Fibroblast of skin of back (primary cell): ENCODE measurements at places on chromosomes 16 and 17.

DNA sequence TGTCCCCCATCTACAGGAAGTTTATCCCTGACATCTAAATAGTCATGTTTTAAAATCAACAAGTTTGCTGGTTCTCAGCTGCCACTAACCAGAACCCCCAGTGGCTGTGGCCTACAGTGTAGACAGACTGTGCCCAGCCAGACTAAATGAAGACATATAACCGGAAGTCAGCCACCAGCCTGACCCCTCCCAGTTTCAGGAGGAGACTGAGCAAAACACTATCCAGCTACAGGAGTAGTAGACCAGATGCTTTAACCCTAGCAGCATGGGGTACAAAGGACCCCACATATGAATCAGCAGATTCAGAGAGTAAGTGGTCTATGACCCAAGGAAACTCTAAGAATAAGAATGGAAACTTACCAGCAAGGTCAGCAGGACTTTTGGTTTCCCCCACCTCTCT is 83.4 kb downstream of the HIC1 start:
- DNase-seq = peak; percentile 56

DNA sequence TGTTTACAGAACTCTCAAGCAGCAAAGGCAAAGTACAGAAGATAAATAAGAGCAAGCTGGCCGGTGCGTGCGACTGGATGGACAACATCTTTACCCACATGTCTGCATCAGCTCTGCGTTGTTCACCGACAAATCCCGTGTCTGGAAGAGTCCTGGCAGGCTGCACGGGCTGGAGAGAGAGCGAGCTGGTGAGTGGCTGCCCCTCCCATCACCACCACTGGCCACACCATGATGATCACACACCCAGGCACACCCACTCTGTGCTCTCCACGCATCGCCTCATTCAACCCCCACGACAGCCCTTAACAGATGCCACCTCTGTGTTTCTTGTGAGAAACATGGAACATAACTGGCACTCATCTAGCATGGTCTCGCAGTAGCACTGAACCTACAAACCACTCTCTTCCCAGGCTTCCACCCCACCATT is 59.2 kb downstream of the ANKRD11 start:
- peak; percentile 36 for DNase-seq

- DNase-seq = no peak
Observed at GRCh38 chr17:18144261-18144660, 35.7 kb downstream of the MYO15A start.

DNA sequence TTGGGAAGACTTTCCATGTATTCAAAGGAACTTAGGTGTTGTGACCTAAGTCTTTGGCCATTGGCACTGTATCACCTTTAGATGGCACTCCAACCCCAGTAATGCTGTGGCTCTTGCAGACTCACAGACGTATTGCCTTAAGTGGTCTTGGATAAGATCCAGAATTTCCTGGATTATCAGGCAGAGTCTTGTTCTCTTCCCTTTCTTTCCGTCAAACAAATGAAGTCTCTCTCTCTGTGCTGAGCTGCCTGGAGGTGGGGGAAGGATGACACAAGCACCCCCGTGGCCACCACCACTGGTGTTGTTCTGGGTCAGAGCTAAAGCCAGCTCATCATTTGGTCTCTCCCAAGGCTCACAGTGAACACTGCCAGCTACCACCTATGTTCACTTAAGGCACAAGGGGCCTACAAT is 789.9 kb upstream of the KIF2B start:
- peak; percentile 16 for DNase-seq

DNA sequence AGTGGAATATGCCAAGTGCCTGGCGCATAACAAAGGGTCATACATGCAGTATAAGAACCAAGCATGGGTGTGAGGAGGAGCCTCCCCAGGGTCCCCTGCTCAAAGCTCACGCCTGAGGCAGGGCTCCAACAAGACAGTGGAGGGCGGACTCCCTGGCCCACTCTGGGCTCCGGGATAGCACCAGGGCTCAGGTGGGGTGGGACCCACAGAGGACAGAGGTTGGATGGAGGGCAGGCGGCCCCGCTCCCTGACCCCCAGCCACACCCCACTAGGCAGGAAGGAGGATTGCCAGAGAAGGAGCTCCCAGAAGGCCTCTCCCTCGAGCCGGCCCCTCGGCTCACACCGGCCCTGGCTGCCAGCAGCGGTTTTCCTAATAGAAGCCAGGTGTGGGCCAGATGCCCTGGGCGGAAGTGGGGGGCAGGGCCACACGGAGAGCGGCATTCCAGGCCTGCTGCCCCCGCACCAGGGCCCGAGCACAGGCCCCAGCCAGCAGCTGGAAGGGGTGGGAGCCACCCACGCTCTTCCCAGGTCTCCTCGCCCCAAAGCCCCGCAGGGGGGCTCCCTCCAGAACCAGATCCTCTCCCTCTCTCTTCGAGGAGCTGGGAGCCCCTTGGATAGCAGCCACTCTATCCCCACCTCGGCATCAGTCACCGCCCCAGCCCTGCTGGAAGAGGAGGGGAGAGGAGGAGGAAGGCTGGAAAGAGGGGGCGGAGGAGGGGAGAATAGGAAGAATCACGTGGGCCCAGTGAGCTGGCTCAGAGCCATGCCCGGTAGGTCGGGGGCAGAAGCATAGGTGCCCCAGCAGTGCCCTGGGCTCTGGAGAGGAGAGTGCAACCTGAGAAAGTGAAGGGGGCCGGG is 21.0 kb downstream of the VASN start:
- peak; percentile 81 for DNase-seq

- DNase-seq = no peak
Observed at GRCh38 chr17:33545124-33545523, 252.0 kb upstream of the ASIC2 start.

DNA sequence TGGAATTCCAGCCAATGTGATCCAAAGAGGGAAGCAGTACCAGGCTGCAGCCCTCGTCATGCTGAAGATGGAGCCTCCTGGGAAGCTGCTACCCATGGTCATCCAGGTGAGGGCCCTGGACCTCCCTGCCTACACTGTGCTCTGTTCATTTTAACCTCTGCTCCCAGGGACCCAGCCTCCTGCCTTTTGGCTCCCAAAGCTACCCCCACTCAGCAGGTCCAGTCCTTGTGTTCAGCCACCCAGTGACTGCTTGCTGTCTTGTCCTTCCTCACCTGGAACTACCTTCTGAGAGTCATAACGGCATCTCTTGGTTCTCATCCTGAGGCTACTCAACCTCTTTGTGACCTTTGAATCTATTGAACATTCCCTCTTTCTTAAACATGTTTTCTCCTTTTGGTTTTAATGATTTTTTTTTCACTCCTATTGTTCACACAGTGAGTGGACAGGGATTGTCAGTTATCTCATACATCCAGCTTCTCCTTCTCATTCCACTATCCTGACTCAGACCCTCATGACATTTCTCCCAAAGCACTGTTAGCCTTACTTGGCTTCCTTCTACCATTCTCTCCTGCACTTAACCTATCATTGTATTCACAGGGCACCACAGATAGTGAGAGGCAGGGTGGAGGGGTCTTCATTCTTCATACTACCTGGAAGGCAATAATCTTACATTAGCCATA is 53.3 kb downstream of the GOSR1 start:
- DNase-seq = peak; percentile 79

DNA sequence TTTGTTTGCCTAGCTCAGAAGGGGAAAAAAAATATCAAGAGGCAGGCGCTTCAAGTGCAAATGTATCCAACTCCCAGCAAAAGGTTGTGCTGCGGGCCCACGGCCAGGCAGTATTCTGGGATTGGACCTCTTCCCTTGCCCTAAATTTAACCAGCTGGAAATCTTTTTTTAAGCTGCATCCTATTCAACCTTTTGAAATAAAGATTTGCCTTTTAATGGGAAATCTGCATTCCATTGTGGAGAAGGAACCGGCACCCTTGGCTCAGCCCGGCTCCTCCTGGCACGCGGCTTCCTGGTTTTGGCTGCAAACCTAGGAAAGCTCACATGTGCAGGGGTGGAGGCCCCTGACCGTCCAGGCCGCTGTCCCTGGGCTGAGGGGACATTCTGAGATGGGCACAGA is 38.8 kb upstream of the ENPP7 start:
- no peak for DNase-seq

- DNase-seq = no peak
Observed at GRCh38 chr16:53922807-53923571, 219.0 kb downstream of the FTO start.

GRCh38 chr16:46857368-46857945 is 26.5 kb upstream of the C16orf87 start:
- peak; percentile 53 for DNase-seq

- peak; percentile 78 for DNase-seq
Observed at GRCh38 chr17:48593840-48594537, 410 bp upstream of the HOXB5 start.

- DNase-seq = peak; percentile 78
Observed at GRCh38 chr17:17119533-17119932, 77.3 kb downstream of the MPRIP start.
